ENCODE measurements at places on chromosomes 11 and 22.

- no peak for DNase-seq
Observed at GRCh38 chr11:68026391-68027105, 3.9 kb upstream of the NDUFS8 start.

DNA sequence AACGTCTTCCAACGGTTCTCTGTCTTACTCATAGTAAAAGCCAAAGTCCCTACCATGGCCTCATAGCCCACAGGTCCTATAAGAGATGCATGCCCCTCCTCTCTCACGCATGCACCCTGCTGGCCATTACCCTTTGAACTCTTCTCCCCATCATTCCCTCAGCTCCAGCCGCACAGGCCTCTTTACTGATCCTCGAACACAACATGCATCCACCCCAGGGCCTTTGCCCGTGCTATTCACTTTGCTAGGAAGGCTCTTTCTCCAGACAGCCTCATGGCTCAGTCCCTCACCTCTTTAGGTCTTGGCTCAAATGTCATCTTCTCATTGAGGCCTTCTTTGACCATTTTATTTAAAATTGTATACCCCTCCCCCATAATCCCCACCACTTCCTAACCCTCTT lies 7.5 kb downstream of the AP1B1 start:
- no peak for DNase-seq

GRCh38 chr11:77039491-77040400 lies 5.5 kb downstream of the B3GNT6 start:
- DNase-seq: no peak

DNA sequence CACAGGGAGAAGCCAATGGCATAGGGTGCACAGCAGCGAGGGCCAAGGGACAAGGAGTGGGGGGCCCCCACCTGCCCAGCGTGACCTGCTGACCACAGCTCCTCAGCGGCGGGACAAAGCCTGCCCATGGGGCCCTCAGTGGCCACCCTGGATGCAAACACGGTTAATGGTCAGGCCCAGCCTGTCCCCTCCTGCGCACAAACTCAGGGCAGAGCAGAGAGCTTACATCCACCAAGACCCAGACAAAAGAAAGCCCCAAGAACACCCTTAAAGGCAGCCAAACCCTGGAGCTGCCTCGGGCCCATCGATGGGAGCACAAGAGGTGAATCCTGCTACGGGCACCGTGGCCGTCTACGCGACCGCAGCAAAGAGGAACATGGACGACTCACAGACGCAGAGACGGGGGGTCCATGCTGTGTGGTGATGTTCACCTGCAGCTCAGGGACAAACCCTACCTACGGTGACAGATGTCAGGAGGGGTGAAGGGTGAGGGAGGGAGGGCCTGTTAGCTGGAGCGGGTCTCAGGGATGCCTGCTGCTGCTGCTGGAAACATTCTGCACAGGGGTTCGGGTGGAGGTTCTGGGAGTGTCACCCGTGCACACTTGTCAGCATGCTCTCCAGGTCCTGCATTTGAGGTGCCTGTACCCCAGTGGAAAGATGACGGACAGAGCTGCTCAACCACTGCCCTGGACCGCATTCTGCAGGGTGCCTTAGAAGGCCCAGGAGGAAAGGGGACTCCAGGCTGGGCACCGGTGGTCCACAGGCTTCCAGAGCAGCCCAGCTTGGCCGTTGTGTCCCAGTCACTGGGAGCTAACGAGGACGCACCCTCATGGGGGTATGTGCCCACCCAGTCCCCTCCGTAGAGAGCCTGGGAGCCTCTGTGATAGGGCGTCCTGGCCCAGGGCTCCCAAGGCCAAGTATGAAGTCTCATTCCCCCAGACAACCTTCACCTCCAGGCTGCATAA lies 11.6 kb downstream of the ASCL2 start:
- DNase-seq: no peak

DNA sequence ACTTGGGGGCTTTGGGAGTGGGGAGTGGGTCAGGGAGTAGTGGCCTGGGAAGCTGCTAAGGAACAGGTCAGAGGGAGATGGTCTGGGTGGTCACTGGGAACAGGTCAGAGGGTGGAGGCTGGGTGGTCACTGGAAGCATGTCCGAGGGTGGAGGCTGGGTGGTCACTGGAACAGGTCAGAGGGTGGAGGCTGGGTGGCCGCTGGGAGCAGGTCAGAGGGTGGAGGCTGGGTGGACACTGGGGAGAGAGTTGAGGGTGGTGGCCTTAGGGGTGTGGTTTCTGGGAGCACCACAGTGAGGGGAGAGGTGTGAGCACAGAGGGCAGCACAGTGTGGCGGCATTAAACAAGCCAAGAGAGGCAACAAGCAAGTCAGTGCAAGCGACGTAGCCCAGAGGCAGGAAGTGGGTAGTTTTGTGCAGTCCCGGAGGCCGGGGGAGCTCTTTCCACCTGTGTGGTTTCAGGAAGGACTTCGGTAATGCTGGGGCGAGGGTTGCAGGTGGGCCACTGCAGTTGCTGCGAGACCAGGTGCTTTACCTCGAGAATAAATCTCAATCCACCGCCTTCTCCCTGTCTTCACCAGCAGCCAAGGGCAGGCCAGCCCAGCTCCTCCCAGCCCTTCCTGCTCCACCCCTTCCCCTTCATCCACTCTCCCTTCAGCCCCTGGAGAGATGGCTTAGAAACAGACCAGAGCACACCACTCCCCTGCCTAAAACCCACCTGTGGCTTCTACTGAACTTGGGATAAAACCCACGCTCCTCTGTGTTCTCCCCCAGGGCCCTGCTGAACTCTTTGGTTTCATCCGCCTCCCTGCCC lies 3.2 kb upstream of the CACNA1I start:
- DNase-seq: no peak

- DNase-seq: no peak
Observed at GRCh38 chr11:47185305-47186075, 744 bp downstream of the PACSIN3 start.

- DNase-seq: no peak
Observed at GRCh38 chr11:134756811-134757540, 344.9 kb upstream of the B3GAT1 start.

DNA sequence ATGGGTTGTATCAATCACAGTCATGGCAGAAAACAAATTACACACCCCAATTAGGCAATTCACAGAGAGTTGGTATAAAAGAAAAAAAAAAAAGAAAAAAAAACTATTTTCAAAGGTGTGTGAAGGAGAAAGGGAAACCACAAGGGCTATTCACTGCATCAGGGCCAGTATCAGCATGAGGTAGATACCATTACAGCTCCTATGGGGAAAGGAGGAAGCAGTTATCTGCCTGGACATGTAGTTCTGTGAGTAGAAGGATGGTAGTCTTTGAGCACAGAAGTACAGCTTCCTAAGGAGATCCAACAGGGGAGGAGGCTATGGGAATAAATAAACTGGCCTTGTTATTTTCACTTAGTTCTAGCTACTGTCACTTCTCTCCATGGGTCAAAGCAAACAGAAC lies 746.1 kb downstream of the LUZP2 start:
- no peak for DNase-seq

DNA sequence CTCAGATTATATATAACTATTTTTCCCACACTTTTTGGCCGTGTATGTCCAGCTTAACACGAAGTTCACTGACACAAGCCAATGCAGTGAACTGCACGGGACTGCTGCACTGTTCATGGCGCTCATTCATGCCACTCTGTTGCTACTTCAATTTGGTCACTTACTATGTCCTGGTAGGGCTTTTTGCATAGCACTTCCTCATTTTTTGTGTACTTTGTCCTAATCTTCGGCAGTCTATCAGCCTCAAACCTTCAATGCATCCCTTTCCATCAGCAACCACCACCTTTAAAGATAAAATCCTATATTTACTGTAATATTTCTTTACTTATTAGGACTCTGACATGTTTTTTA lies 18.7 kb upstream of the ARHGAP32 start:
- DNase-seq: no peak

GRCh38 chr11:47272706-47273105 lies 2.8 kb downstream of the MADD start:
- DNase-seq: no peak

DNA sequence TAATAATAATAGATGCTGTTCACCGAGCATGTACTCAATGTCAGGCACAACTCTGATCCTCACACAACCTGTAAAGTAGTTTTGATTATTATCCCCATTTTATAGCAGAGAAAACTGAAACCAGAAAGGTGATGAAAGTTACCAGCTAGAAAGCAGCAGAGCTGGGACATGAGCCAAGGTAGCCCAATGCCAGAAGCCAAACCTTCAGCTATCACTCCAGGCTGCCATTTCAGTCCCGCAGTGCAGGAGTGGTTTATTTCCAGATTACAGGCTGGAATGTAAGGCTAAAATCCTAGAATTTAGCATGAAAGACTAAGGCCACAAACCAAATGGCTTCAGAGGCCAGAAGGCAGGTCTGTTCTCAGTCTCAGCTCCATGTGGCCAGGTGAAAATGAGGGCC lies 108.8 kb downstream of the TENM4 start:
- DNase-seq: no peak

GRCh38 chr11:39664023-39664422 lies 1795.4 kb downstream of the LRRC4C start:
- no peak for DNase-seq

DNA sequence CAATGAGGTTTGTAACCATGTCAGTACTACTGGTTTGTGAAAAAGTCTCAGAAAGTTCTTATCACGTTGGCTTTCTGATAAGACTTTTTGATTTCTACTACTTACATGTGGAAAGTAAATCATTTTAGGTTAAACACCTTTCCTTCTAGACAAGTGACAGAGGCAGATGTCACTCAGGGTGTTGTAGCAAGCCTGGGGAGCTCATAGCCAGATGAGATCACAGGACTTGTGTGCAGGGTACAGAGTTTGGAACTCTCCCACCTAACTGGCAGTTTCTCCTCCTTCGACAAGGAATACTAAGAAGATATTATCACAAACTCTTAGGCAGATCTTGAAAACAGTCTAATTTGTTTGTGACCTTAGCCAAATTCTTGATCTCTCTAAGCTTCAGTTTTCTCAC lies 49.4 kb upstream of the PICALM start:
- DNase-seq: no peak

GRCh38 chr11:84581083-84581482 lies 1046.1 kb downstream of the DLG2 start:
- no peak for DNase-seq

DNA sequence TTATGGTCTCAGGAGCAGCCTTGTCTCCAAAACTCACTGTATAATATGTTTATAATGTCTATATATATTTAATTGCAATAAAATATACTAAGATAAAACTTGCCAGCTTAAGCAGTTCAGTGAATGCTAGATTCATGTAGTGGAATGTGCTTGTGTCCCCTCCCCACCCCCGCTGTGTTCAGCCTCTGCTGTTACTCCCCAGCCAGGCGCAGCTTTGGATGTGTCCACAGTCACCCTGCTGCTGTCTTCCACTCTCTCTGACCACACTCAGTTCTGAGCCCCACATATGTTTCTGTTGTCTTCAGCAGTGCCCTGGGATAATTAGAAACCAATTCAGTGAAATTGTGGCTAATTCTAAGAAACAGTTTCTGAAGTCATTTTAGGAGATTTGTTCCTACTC lies 52.2 kb downstream of the PPFIA1 start:
- DNase-seq: no peak

GRCh38 chr11:18111005-18111404 lies 5.1 kb upstream of the SAAL1 start:
- DNase-seq: no peak

- no peak for DNase-seq
Observed at GRCh38 chr11:47409440-47410369, 1.3 kb downstream of the SLC39A13 start.

DNA sequence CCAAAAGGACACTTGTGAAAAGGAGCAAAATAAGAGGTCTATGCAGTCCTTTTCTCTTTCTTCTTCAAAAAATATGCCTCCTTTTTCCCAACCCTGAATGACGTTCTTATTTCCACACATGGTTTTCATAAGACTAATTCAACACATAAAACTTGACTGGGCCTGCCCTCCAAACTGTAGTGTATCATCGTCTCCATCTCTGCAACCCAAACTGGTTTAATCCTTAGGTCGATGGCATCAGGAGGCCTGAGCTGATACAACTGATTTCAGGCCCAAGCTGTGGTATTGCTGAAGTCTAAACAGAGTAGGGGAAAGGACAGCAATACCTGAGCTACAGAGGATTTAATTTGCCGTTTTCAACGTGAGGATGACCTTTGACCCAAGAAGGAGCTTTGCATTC lies 130.0 kb upstream of the MTNR1B start:
- DNase-seq: no peak

DNA sequence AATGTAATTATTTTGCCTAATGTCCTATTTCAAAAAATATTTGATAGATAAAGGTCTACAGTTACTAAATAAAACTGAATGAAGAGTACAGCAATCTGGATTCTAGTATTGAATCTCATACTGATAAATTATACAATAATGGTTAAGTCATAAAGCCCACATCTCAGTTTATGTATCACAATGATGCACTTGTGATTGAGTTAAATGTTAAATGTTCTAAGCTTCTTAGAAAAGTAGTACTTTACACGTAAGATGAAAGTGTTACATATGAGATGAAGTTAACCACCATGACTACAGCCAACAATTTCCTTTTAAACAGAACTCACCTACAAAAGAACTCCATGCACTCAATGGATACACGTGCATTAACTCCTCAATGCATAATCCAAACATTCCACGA lies 51.7 kb downstream of the PHF21A start:
- no peak for DNase-seq

DNA sequence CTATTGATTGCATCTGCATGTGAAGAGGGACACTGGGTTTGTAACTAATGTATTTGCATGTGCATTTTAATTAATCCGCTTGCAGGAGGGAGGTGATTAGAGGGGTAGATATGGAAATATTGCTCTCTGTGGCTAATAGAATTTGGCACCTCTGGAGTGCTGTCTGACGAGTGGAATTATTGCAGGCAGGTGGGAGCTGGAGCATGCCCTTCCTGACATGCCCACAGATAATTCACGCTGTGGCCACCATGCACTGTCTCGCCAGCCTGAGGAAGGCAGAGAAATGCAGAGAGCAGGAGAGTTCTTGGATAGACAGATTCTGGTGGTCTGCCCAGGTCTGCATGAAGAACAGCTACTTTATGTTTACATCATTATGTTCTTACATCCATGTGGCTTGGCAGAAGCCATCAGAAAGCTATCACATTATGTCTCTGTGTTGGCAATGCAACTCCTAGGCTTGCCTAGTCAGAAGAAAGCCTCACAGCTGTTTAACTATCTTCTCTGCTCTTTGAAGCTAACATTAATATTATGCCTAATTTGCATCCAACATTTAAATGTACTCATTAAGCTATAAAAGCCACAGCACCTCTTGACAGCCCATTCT lies 89.4 kb upstream of the DRD2 start:
- DNase-seq: no peak

DNA sequence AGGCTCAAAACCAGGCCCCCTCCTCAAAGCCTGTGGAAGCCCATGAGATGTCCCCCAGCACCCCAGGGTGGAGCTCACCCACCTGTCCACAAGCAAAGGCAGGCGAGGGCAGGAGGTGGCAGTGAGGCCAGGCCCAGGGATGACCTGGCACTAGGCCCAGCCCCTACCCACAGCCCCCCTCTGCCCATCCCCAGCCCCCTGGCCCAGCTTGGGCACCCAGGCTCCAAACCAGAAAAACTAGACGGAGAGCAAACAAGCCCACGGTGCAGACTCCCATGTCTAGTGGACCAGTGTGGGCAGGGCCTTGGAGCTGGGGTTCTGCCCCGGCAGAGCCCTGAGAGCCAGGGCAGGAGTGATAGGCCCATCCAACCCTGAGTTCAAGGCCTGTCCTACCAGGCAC lies 16.9 kb upstream of the TBX1 start:
- DNase-seq: no peak

- no peak for DNase-seq
Observed at GRCh38 chr11:59180907-59181306, 9.0 kb downstream of the DTX4 start.

- no peak for DNase-seq
Observed at GRCh38 chr11:1827095-1827813, 7.5 kb upstream of the SYT8 start.

- DNase-seq: no peak
Observed at GRCh38 chr22:20741634-20742581, 32.0 kb upstream of the SERPIND1 start.

GRCh38 chr22:40541300-40541699 lies 95.2 kb downstream of the MRTFA start:
- no peak for DNase-seq

All from NCI-H2081 treated with DMSO at 0.1 percent for 48 hours (cell line).